Prostate gland (tissue), 2 donors: ENCODE measurements at places on chromosomes 16 and 17.
A peak's percentile ranks its signal among the peaks of the same experiment; 100 is the strongest.

DNA sequence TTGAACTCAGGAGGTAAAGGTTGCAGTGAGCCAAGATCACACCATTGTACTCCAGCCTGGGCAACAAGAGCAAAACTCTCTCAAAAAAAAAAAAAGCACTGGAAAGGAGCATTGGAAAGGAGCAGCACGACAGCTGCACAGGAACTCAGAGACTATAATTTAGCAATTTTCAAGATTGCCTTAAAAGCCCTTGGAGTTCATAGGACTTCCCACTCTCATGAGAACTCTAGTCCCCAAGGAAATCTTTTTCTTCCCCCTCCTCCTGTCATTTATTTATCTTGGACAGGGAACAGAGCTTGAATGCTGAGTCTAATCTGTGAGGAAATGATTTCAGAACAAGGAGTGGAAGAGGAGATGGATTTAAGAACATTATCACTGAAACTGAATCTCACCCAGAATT, 69.0 kb downstream of the PLXDC1 start:
- no peak overlapping the region for H3K4me3 ChIP-seq
- no peaks in the 10 kb centered on the region for H3K36me3 ChIP-seq
- H3K4me1 ChIP-seq: no peaks in the 10 kb centered on the region
- DNase-seq: no peak
- H3K27me3 ChIP-seq: no peaks in the 10 kb centered on the region

- no peaks in the 10 kb centered on the region for H3K4me1 ChIP-seq
- H3K27me3 ChIP-seq: no peaks in the 10 kb centered on the region
- H3K36me3 ChIP-seq: no peaks in the 10 kb centered on the region
- no peak overlapping the region for H3K4me3 ChIP-seq
- DNase-seq: no peak
These were observed 107.2 kb downstream of the ANKFN1 start for GRCh38 chr17:56260376-56261002.

- no peaks in the 10 kb centered on the region for H3K27me3 ChIP-seq
- no peak for DNase-seq
- no peak overlapping the region for H3K27ac ChIP-seq
- H3K36me3 ChIP-seq: no peaks in the 10 kb centered on the region
- H3K4me1 ChIP-seq: no peaks in the 10 kb centered on the region
These were observed 153.6 kb downstream of the C16orf95 start for GRCh38 chr16:87163637-87164036.

GRCh38 chr16:51896013-51896412, 650.9 kb downstream of the TOX3 start:
- H3K27me3 ChIP-seq: no peaks in the 10 kb centered on the region
- no peak overlapping the region for H3K4me3 ChIP-seq
- H3K36me3 ChIP-seq: no peaks in the 10 kb centered on the region
- no peak overlapping the region for H3K27ac ChIP-seq

- H3K27ac ChIP-seq: peak overlapping the region; percentile 56
- H3K36me3 ChIP-seq: peaks cover 10% of the 10 kb centered on the region
- no peaks in the 10 kb centered on the region for H3K27me3 ChIP-seq
- H3K4me1 ChIP-seq: peaks cover 4% of the 10 kb centered on the region
These were observed 130.2 kb downstream of the ABCC6 start for GRCh38 chr16:16092925-16093627.
